Upper lobe of right lung (tissue), 1 donor: ENCODE measurements at places on chromosomes 5 and 9.

- DNase-seq: no peak
Measured at GRCh38 chr9:94908011-94908563, 181.6 kb downstream of the AOPEP start.

DNA sequence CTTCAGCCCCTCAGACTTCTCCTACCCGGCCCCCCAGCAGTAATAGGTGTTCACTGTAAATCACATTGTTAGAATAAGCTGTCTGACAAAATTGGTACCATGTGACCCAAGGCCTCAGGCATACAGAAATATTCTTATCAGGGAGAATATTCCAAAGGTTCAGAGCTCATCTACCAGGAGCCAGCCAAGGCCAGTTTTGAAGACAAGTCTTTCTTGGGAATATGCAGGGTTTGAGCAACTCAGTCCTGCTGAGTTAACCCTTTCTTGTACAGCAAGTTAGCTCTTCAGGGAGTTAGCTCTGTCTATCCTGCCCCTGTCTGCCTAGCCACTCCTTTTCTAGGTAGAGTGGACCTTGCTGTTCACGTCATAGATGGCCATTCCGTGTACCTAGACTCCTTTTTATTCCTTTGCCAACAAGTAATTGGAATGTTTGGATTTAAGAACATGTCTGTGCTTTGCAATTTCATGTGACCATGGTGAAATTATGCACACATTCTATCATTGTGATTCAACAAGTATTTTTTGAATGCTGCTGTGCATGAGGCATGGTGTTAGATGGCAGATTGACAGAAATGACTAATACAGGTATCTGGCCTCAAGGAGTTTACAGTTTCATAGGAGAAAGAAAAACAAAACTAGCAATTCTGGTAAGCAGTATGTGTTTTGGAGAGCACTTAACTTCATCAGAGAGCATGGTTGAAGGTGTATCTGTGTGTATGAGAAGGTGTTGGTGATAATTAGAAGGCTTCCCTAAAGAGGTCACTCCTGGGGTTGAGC, 22.6 kb downstream of the TGFBR1 start:
- no peak for DNase-seq

- no peak for DNase-seq
Measured at GRCh38 chr5:165573445-165573844, 2068.0 kb downstream of the MAT2B start.

- DNase-seq: no peak
Measured at GRCh38 chr9:18726546-18726945, 252.6 kb downstream of the ADAMTSL1 start.

DNA sequence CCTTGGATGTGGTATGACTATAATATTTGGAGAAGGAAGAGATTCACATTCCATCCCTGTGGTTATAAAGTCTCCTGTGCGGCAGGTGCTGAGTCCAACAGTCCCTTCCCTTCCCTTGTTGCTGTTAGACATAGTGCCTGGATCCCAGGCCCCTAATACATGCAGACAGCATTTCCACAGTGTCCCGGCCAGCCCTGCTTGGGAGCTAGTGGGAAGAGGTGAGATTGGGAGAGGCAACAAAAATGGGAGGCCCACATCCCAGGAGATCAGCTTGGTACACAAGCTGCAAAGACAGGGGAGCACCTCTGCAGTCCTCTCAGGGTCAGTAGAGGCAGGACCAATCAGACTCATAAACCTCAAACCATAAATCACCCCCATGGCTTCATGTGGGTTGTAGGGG, 3.3 kb upstream of the NEURL1B start:
- peak; percentile 12 for DNase-seq

DNA sequence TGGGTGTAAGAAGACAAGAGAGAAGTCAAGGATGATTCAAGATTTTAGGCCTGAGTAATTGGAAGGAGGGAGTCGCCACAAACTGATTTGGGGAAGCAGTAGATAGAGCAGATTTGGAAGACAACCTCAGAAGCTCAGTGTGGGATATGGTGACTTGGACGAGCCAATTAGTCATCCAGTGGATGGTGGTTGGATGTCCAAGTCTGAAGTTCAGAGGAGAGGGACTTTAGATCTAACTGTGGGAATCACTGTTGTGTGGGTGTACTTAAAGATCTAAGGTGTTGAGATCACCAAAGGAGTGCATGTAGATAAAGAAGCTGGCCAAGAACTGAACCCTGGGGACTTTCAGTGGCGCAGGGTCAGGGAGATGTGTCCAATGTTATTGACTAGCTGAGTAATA, 2.2 kb downstream of the IDNK start:
- DNase-seq: no peak

- no peak for DNase-seq
Measured at GRCh38 chr9:132638240-132638639, 31.5 kb downstream of the DDX31 start.

GRCh38 chr5:145780982-145781381, 54.2 kb downstream of the PRELID2 start:
- no peak for DNase-seq

DNA sequence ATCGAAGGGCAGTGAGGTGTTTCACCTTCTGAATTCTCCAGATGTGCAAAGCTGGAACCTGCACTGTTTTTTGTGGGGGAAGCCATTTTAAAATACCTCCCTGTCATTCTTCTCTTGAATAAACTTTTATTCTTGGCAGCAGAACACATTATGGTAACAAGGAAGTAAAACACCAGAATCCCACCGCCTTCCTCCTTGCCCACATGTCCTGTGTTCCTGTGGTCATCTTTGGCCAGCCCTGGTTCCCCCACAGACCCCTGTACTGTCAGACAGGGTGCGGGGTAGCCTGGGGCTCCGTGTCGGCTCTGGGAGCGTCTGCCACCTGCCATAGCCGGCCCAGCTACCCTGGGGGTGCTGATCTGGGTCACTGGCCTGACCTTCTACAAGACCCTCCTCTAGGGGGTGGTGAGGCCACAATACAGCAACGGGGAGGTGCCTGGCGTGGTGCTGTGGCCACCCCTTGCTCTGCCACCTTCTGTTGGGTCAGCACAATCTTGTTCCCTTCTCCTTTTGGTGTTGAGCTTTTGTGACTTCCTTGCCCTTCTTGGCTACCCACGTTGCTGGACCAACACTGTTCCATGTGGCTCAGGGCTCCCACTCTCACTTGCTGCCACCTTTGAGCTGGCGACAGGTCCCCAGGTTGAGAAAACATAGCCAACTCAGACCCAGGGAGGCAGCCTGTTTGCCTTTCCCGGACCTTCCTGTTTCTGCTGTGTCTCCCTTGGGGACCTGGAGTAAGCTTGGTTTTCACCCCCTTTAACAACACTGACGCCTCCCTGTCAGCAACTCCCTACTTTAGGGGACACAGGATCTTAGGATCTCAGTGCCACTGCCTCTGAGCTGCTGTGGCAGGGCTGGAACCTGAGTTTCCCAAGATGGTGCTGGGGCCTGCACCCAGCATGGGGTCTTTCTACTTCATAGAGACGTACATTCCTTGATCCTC, 4.8 kb downstream of the WNK2 start:
- DNase-seq: no peak

- DNase-seq: peak; percentile 13
Measured at GRCh38 chr5:134864707-134865106, 9.5 kb upstream of the TXNDC15 start.

DNA sequence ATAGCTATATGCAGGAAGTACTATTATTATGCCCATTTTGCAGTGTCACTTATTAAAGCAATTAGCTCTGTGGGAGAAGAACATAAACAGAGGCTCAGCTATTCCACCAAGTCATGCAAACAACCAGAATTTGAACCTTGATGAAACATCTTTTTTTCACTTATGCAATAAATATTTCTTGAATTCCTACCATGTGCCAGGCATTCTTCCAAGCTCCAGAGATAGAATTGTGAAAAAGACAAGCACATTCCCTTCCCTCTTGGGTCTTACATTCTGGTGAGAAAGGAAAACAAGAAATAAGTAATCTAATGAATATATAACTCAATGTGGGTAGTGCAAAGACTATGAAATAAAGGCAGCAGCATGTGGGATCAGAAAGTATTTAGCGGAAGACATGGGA, 32.1 kb upstream of the ADRB2 start:
- no peak for DNase-seq

DNA sequence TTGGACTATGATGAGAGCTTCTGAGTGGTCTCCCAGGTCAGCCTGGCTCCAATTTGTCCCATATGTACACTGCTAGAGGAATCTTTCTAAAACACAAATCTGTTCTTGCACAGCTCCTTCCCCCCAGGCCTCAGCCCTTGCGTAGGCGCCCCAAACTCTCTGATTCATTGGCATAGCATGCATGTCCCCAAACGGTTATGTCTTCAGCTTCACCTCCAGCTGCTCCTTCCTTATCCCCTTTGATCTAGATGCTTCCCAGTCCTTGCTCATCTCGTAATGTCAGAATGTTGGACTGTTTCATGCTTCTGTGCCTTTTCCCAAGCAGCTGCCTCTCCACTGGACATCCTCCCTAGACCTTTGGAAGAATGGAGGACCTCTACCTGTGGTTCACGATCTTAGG, 60.1 kb upstream of the BASP1 start:
- DNase-seq: no peak

DNA sequence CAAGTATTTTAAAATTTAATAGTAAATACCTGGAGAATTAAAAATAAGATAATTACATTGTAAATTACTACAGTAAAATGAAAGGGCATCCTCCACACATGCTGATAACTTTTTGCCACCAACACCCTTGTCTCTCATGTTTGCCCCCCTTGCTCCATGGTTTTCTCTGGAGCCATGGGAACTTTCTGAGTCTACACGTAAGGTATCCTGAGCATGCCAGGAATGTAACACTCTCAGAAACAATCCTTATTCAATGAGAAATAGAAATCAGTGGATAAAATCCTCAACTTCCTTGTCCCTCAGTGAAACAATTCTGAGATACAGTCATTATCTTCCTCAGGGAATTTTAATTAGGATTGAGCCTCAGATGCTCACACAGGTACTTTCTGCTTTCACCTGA, 108.9 kb downstream of the IZUMO3 start:
- no peak for DNase-seq

DNA sequence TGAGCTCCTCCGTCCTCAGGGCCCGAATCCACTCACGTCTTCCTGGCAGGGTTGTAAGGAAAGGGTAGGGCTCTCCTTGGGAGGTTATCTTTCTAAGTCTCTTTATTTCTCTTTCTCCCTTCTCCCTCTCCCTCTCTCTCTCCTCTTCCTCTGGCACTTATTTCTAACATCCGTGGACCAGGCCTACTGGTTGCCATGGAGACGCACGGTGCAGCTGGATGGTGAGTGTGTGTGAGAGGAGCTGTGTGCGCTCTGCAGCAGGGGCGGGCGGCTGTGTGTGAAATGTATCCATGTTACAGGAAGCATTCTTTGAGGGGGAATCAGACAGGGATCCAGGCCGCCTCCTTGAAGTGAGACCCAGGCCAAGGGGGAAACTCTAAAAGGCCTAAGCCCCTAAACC, 32.2 kb downstream of the PCDH1 start:
- no peak for DNase-seq

- no peak for DNase-seq
Measured at GRCh38 chr9:6965566-6965965, 207.8 kb downstream of the KDM4C start.

- no peak for DNase-seq
Measured at GRCh38 chr9:113578279-113578865, 114.8 kb downstream of the RGS3 start.

DNA sequence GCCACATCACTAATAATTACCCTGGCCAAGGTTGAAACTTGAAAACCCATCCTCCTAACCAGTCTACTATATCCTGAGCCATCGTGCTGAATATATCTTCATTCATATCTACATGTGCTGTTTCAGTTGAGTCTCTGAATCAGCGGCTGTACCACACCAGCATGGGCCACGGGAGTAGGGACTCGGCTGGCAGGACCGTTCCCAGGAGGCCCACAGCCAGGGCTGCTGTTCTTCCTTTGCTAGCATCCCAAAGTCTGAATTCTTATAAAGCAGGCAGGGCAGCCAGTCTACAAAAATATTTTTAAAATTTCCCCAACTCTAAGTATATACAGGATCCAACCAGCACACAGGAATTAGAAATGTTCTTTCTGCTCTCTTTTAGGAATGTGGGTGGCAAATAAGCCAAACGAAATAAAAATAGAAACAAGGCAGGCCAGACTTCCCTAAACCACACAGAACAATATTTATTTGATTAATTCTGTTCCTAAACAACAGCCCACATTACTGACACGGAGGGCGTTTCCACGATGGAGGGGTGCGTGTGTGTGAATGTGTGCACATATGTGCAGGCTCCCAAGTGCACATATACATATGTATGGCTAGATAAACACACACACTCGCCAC, 42.8 kb upstream of the EQTN start:
- no peak for DNase-seq

DNA sequence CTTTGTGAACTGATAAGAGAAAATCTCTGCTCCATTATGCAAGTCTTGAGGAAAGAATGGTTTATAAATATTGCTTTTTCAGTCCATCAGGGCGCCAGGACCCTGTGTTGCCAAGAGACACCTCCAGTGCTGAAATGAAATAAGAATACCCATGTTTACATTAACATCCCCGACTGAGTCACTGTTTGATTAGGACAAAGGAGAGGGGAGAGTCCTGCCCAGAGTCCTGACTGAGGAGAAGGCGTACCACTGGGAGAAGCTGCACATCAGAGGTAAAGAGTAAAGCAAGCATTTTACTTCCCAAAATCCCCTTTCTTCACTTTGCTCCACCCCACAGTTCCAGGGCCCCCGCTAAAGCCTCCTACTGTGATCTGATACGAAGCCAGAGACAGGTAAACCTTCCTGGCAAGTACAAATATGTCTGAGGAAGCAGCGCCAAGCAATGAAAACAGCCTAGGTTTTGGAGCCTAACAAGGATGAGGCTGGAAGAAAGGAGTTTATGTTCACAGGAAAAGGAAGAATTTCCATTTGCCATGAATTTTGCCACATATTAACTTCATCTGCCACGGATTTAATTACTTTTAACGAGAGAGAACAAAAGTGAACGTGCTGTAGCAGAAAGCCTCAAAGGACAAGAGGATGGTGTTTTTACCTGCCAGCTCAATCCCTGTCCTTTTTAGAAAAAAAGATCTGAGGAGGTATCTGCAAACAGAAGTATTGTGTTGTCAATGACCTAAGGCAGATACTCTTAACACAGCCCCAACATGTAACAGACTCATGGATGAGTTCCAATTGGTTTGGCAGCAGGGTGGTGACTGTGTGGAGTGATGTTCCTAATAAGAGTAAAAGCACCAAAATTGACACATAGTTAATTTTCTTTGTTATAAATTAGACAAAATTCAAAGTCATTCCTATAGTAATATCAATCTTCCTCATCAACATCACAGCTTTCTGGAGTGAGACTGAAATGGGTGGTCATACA, 209.4 kb upstream of the TLE4 start:
- no peak for DNase-seq

DNA sequence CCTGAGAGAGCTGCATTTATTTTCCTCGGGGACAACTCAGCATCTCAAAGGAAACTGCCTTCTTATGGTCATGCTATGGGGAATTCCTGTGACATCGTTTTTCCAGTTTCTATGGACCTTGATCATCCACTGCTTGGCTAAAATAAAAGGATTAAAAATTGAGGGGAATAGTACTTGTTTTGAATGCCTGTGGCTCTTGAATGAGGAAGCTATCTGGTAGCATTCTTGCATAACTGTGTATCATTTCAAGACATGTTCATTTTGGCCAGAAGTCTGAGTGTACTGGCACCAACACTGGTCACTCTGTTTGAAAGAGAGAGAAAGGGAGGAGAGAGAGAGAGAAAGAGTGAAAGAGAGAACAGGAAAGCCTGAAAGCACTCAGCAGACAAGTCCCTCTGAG, 116.7 kb downstream of the DOCK2 start:
- no peak for DNase-seq
